ENCODE measurements at places on chromosomes 13 and 19. TPM values are rescaled to one million over a fixed set of nuclear protein-coding genes. Genes with fewer than 3 reads are reported as not detected.

HIF3A gene
- total RNA-seq, result not detected

SPACA4 gene
- not detected for total RNA-seq

PTGER1 gene
- not detected for total RNA-seq

LIM2 gene
- not detected for total RNA-seq

SPHK2 gene
- 17.6 TPM for total RNA-seq

SGCG gene
- total RNA-seq, result not detected

A1BG gene
- total RNA-seq, result 29.9 TPM

DNA sequence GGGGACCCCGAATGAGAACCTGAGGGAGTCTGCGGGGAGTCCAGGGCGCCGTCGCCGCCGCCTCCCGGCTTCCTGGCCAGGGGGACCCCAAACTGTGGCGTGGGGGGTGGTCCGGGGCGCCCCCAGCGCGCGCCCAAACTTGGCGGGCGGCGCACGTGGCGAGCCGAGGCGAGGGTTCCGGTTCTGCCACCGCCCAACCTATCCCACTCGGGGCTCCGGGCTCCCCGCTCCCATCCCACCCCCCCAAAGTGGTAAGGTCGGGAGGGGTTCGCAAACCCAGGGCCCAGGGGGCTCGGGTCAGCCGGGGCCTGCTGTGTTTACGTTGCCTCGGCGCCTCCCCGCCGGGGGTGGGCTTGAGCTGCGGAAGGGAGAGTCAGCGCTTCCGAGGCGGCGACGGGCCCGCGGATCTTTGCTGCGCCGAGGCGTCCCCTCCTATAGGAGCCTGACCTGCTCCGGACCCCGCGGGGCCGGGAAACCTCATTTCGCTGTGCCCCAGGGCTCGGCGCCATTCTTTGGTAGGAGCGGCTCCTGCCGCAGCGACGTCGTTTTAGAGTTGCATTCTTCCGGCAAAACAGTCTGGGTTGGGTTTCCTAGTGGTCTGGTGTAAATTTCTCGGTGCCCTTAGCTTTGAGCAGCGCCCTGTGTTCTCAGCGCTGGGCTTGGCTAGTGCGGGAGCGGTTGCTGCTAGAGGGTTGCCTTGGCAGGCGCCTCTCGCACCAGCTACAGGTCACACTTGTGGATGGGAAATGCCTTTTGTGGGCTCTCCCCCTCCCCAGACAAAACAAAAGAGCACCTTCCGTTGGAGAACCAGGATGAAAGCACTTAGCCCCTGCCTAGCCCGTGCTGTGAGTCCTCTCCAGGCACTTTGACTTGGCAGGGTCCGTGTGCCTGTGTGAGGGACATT, 1.2 kb downstream of the DAZAP1 start:
- DNase-seq, result peak; percentile 48

DNA sequence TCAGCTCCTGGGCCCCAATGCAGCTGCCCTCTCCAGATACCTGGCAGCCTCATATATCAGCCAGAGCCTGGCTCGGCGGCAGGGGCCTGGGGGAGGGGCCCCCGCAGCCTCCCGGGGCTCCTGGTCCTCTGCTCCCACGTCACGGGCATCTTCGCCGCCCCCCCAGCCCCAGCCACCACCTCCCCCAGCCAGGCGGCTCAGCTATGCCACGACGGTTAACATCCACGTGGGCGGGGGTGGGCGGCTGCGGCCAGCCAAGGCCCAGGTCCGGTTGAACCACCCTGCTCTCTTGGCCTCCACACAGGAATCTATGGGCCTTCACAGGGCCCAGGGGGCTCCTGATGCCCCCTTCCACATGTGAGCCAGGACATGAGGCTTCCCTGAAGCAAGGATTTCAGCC, 10.8 kb downstream of the RPS16 start:
- DNase-seq, result no peak

DNA sequence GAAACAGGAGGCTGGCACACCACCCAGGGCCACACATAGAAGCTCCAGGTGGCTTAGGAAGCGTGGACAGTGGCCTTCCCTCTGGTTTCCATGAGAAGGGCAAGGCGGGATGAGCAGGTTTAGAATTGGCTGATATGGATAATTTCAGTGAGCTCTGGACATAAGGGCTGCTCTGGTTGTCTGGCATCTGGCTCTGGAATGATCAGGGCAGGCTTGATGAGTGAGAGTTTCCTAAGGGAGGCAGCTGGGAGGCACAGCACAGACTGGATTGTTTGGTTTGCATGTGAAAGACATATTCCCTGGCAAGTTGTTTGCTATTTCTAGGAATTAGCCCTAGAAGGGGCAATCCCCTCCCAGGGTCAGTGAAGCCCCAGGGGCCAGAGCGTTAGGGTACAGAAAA, 129.5 kb downstream of the ATP8A2 start:
- DNase-seq, result no peak

GRCh38 chr13:75506018-75506417, 24.0 kb upstream of the TBC1D4 start:
- DNase-seq, result no peak

DNA sequence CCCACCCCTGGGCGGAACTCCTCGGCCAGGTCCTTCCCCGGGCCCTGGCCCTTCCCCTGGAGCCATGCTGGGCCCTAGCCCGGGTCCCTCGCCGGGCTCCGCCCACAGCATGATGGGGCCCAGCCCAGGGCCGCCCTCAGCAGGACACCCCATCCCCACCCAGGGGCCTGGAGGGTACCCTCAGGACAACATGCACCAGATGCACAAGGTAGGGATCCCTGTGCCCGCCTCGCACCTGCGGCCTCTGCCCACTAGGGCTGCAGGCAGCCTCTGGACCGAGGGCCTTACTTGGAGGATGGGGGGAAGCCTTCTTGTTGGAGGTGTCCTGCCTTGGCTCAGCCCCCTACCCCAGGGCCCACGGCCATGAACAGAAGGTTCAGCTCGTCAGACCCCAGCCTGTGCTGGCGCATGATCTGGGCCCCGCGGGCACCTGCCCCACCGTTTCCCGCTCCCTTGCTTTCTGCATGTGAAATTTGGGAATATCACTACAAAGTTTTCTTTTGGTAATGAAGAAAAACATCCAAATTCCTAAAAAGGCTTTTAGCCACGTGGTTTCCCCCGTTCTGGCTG, 23.4 kb downstream of the SMARCA4 start:
- no peak for DNase-seq

- DNase-seq, result no peak
Observed at GRCh38 chr19:2782329-2782935, 641 bp downstream of the SGTA start.

DNA sequence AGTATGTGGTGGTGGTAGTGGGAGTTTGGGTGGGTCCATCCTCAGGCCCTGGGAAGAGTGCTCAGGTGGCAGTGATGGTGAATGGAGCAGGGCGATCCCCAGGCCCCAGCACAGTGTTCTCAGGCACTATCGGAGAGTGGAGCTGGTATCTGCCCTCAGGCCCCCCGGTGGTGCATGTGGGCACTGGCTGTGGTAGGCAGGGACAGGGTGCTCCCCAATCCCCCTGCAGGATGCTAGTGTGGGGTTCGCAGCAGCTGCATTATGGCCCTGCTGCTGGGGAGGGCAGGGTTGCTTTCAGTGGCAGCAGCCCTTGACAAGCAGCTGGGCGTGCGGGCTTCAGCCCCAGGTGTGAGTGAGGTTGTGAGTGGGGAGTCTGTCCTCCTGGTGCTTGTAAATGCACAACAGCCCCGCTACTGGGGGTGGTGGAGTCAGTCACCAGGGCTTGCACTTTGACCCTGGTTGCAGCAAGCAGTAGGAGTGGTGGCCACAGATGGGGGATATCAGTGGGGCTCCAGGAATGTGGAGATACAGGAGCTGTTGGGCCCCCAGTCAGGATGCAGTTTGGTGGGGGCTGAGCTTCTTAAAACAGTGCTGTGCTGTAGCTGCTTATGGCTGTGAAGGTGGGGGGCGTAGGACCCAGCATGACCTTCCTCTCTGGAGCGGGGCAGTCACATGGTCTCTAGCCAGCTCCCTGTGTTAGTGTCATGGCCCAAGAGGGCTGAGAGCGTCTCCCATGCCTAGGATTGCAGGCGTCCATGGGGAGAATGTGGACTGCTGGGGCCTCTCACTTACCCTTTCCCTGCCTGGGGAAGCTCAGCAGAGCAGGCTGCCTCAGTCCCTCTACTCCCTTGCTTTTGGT, 38.7 kb upstream of the ARHGEF7 start:
- DNase-seq, result no peak

GRCh38 chr19:55536366-55536765, 567 bp downstream of the SBK2 start:
- DNase-seq, result no peak

GRCh38 chr13:73972545-73972944, 161.7 kb downstream of the KLF12 start:
- DNase-seq, result no peak

GRCh38 chr13:41970022-41970421, 9.1 kb upstream of the VWA8 start:
- DNase-seq, result no peak

GRCh38 chr19:58353717-58354477, 605 bp upstream of the A1BG start:
- DNase-seq, result no peak

DNA sequence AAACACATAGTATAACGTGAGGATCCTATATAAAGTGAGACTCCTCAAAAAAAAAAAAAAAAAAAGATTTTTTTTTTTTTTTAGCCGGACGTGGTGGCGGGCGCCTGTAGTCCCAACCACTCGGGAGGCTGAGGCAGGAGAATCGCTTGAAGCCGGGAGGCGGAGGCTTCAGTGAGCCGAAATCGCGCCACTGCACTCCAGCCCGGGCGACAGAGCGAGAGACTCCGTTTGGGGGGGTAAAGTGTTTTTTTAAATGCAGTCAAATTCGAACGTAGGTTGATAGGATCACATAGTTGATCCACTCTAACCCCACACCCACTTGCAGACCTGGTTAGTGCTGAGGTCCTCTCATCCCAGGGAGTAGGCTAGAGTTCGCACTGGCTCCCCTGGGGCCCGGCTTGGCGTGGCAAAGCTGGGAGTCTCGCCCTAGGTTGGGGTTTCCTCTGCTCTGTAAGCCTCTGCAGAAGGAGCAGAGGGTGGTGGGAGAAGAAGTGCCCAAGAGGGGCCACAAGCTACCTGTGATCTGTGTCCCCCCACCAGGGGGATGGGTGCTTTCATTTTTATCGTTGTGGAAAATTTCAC, 6.5 kb downstream of the RNF225 start:
- DNase-seq, result no peak

- no peak for DNase-seq
Observed at GRCh38 chr13:104773775-104774174, 1707.6 kb upstream of the SLC10A2 start.

DNA sequence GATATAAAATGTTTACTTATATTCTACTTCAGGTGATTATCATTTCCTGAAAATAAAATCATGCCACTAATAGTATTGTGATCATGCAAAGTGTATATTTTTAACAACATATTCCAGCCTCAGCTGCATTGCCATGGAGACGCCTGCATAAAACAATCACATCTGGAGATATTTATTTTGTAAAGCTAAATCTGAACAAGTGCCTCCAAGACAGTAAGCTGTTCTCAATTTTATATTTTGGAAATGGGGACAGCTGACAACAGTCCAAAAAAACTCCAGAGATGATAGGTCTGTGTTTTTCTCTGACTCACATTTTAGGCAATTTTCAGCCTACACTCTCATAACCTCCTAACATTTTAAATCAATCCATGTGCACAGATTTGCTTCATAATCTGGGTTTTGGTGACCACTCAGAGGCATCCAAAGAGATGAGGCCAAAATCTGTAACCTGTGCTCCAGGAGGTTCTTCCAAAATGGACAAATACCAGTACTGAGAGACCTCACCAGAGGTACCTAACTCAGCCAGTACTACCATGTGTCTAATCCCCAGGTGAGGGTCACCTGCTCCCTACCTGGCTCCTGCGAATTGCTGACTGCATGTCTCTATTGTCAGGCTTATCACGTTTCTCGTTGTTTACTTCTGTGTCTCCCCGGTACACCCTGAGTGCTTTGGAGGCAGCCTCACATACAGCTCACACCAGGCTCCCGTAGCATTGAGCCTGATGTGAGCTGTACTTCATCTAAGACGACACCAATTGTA, 62.7 kb downstream of the COL4A1 start:
- DNase-seq, result no peak

GRCh38 chr13:40983259-40983658, 35.9 kb downstream of the ELF1 start:
- DNase-seq, result no peak

DNA sequence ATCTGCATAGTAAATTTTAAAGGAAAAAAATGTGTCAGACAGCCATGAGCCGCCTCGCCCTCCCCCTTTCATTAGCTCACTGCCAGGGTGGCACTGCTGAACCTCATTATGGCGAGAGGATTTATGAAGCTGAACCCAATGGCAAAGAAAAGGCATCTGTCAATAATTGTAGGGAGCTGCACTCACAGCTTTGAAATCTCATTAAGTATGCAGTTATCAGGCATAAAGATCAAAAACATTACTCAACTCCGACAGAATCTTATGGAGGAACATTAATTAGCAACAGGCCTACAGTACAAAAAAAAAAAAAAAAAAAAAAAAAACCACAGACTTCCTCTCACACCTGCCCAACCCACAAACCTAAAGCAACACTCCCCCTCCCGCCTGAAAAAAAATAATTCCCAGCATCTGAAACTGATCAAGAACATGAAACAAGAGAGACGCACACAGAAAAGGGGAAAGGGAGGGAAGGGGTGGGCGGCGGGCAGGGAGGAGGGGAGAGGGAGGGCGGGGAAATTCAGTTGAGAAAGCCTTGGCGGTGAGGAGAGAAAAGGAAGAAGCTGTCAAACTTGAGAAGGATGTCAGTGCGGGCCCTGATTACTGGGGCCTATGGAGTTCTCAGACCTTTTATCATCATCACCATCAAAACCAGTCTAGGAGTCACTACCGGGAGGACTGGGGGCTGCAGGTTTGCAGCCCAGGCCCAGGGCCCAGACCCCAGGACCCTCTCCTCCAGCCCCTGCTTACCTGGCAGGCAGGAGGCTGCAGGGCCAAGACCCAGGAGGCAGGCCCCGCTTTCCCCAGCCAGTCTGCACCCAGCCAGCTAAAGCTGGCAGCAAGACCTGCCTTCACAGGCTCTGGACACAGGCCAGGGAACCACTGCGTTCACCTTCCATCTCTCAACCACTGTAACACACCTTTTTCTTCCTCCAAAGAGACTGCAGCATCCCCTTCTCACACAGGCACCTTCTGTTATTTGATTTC, 8.9 kb downstream of the TSHZ3 start:
- DNase-seq, result no peak

- peak; percentile 78 for DNase-seq
Observed at GRCh38 chr19:47032171-47032811, 12.7 kb downstream of the NPAS1 start.

DNA sequence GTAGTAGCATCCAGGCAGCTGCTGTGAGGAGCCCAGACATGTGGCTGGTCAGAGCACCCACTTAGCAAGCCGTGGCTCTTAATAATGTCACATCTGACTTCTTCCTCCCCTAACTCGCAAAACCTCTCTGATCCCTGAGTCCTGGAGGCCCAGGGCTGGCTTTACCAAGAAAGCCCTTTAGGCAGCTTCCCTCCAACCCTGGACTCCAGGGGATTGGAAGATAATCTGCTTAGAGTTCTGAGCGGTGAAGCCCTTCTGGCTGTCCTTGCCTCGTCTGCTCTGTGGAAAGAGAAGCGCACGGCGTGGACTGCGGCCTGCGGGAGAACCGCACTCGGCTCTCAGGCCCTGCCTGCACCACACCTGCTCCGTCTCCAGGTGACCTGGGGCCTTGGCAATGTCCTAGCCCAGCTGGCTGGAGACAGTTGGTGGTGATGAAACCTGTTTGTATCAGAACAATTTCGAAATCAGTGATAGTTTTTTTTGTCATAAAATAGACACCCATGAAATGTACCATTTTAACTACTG, 64.5 kb upstream of the MCF2L start:
- no peak for DNase-seq
